PC-3 (cell line): ENCODE measurements at places on chromosomes 5 and 9. TPM values are rescaled to one million over a fixed set of nuclear protein-coding genes. Genes with fewer than 3 reads are reported as not detected.

The PCDHGA11 gene
- 0.66 and 0.92 TPM in 2 replicates for total RNA-seq

The NR5A1 gene
- not detected in 2 replicates for total RNA-seq

The COL27A1 gene
- 4.3 and 11.4 TPM in 2 replicates for total RNA-seq

The UBE2R2 gene
- total RNA-seq: 18.4 and 20.9 TPM in 2 replicates

The NUTM2F gene
- not detected in 2 replicates for total RNA-seq

The CEMIP2 gene
- total RNA-seq: 10.1 and 16.0 TPM in 2 replicates

The HAVCR1 gene
- total RNA-seq: not detected in 2 replicates

The DBH gene
- not detected in 2 replicates for total RNA-seq

The AGGF1 gene
- 14.4 and 21.0 TPM in 2 replicates for total RNA-seq

The SPINK5 gene
- not detected in 2 replicates for total RNA-seq

The LSM11 gene
- total RNA-seq: 5.0 and 5.1 TPM in 2 replicates

The SLC46A2 gene
- total RNA-seq: not detected in 2 replicates

DNA sequence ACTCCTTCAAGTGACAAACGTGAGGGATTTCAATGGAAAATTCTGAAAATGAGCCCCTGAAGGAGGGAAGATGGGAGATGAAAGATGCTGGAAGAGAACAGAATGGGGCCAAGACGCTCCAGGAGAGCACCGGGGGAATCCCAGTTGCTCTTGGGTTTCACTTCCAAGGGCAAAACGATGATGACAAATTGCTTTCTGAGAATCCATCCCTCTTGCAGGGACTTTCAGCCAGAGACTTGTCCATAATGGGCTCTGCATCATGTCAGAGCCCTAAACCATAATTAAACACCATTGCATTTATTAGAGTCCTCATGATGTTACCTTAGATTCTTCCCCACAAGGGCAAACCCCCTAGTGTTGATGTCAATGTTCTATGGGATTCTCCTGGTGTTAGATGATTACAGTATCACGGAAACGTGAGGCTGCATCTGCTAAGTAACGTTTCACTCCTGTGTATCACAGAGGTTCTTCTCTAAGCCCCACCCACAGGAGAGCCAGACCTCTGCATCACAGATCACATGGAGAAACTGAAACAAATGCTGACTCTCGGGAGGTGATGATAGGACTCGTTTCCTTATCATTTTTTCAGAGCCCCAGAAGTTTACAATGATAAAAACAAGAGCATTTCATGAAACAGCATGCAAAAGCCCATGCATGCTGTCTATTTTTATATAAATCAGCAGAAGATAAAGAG lies 114.4 kb downstream of the TENT4A start:
- DNase-seq: no peak

DNA sequence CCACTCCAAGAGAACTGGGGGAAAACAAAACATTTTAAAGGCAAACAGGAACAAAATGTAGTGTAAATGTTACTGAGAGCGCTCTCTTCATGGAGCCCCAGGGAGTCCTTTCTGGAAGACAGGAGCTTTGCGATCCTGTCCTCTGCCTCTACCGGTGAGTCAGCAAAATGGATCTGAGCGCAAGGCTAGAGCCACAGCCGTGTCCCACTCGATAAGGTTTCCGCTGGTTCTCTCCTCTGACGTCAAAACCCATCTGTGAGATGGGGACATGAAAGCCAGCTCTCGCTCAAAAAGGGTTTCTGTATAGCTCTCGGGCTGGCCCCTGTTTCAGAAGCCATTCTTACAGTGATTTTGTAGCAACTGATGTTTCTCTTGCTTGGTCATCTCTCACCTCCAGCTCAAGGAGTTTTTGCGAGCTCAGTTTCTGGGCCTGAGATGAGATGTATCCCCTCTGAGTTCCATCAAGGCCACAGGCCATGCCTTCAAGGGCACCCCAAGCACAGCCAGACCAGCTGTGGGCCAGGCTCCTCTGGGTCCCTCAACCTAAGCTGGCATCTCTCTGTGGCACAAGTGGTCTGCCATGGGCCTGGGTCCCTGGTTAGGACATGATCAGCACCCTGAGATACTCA lies 101.6 kb downstream of the FSTL4 start:
- no peak for DNase-seq

DNA sequence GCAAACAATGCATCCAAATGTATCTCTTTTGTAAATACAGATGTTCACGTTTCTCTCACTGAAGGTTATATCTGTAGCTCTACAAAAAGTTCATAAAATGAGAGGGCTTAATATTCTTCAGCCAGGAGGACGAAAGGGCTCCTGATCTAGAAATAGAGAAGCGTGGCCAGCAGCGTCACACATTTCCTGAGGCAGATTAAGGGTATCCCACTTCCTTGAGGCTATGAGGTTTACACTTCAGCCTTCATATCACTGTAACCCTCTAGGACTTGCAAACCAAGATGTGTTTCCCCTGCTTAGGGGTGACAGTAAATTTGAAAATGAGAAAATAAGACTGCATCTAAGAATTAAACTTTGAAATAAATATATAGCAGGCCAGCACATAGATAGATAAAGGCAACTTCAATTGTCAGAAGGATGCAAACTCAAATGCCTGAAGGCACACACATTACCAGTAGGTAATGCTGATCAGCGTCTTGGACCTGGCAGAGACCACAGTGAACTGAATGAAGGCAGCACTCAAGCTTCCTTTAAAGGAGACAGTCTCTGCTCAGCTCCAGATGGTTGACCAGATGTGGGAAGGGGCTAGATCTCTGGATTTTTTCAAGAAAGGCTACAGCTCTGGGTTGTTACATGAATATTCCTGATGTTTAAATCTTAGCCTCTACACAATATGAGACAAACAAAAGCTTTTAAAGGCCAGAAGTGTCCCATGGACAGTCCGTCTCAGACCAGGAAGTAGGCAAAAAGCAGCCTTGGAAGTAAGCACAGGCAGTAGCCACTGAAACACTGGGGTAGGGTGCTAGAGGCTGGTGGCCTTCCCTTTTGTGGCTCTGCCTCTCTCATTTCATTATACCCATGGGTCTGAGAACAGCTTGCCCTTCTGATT lies 197.7 kb downstream of the MCTP1 start:
- no peak for DNase-seq

GRCh38 chr5:155954701-155955445 lies 372.1 kb upstream of the SGCD start:
- no peak for DNase-seq

- DNase-seq: no peak
These were observed 12.9 kb upstream of the CARNMT1 start for GRCh38 chr9:75041041-75041440.

DNA sequence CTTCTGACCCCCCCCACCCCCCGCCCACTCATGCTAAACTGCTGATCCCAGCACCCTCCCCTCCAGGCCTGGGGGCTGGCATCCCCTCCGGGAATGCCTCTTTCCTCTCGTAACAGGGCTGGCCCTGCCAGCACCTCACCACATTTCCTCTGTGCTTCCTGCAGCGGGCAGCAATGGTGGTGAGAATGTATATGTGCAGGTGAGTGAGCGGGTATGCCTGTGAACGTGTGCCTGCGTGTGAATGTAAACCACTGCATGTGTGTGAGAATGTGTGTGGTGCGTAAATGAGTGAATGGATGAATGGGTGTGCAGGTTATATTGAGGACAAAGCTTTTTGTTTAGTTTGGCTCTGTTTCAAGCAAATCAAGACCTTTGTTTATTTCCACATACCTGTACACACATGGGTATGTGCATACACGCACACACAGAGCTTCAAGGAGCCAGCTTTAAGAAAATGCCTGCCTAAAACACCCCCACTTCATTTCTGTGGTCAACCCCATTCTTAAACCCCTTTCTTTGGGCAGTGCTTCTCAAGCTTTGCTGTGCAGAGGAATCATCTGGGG lies 95.7 kb upstream of the SHB start:
- DNase-seq: no peak

DNA sequence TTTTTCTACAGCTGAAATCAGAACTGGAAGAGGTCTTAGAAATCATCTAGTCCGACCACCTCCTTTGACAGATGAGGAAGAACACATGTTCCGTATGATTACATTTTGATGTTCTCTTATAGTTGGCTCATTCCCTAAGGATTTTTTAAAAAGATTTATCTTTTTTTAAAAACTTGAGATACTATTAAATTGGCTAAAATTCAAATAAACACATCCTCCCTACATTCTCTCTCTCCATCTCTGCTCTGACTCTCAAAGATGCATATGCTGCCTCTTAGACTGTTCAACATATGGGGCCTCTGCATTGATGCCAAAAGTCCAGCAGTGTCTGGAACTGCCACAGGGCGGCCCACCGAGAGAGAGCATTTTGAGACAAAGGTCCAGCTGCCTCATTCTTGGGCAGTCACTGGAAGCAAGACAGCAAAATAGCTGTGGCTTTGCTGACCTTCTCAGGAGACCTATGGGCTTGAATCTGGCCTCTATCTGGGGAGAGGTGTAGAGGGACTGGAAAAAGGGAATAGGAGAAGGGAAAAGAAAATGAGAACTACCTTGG lies 12.8 kb upstream of the TSSK1B start:
- peak; percentile 38 for DNase-seq

GRCh38 chr9:88535226-88536022 lies 446 bp downstream of the NXNL2 start:
- no peak for DNase-seq

DNA sequence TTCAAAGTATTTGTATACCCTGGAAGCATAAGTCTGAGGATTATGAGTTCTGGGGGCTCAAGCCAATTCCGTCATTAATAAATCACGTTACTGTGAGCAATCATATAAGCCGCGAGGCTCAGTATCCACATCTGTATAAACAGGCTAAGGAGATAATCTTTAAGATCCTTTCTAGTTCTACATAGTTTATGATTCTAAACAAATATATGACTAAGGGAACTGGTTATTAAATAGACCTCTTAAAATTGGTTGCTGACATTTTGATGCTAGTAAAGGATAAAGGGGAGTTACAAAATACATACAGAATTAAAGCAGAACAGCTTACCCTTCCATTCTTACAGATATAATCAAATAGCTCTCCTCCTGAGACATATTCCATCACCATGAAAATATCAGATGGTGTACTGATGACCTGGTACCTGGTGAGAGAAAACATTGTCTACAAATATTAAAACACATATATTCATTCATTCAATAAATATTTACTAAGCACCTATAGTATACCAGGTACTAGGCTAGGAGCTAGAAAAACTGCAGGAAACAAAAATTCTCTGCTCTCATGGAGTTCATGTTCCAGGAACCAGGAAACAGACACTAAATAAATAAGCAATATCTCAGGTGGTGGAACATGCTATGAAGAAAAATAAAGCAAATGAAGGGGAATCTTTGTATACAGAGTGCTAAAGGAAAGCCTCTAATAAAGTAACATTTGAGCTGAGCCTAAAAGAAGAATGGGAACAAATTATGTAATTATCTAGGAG lies 19.5 kb upstream of the TTC33 start:
- DNase-seq: peak; percentile 52

DNA sequence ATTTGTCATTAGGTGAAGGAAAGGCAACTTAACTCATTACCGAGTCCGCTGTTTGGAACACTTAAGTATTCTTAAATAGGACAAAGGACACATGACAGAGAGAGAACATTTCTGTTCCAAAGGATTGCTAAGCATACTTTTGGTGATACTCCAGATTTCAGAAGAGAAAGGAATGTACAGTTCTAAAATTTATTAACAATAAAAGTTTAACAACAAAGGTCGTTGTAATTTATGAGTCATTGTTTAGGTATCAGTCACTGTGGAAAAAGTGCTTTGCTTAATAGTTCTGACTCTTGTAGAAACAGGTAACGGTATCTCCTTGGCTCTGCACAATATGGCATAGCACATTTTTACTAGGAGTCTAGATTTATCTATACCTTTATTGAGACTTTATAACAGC lies 36.3 kb upstream of the PAM start:
- peak; percentile 95 for DNase-seq

GRCh38 chr5:61493973-61494372 lies 161.9 kb downstream of the ZSWIM6 start:
- DNase-seq: no peak

GRCh38 chr5:31477971-31478370 lies 53.9 kb downstream of the DROSHA start:
- no peak for DNase-seq

DNA sequence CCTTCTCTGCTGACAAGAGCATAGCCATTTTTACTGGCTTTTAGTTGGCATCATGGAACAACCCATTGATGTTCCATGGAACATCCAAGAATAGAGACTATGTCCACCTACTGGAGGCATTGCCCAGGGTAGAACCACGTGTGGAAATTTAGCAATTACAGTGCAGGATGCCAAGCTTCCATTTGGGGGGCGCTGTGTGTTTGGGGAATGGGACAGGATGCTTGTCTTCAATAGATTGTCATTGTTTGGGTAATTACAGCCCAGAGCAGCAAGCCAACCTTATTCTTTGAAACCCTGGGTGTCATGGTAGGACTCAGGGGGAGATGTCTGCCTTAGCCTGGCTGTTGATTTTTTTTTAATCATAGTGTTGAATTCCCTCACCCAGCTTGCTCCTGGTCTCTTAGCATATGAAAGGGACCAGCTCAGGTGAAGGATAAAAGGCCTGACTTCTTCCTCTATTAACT lies 171.1 kb downstream of the DOCK2 start:
- no peak for DNase-seq

GRCh38 chr5:103445426-103446035 lies 117.1 kb downstream of the NUDT12 start:
- no peak for DNase-seq

GRCh38 chr5:114953565-114953964 lies 216.1 kb downstream of the TRIM36 start:
- no peak for DNase-seq

DNA sequence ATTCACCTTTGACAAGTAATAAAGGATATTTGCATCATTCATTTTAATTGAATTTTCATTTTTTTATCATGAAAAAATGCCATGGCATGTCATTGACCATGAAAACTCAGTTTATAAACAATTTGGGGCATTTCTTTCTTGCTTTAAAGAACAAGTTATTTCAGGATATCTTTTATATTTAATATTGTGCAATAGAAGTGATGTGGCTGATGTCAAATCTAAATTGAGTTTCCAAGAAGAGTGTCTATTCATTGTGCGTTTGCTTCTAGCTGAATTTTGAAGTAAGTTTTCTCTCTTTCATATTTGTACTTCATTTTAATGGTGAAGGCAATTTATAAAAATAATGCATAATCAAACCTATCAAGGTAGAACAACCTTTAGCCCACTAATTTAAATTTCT lies 30.5 kb downstream of the MACIR start:
- no peak for DNase-seq

GRCh38 chr5:103923616-103924168 lies 361.1 kb upstream of the NUDT12 start:
- no peak for DNase-seq

- DNase-seq: no peak
These were observed 6.7 kb upstream of the DBH start for GRCh38 chr9:133629221-133630110.

DNA sequence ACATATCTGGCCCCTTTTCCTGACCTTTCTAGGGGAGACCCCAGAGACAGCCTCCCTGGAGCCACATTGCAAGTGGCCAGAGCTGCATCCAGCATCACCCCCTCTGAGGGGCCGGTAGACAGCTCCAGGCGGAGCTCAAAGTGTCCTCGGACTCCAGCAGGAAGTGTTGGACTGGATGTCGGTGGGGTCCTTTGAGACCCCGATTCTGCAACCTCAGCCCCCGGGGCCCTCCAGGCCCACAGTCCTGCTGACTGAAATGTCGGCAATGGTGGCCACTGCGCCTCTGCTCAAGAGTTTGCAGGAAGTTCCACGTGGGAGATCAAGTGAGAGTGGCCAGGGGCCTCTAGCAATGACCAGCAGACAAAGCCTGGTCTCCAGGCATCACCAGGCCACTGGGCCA lies 115.9 kb upstream of the FOXD4L5 start:
- DNase-seq: no peak
